MV-4-11 (cell line): ENCODE measurements at places on chromosomes 7 and 10.
A peak's percentile ranks its signal among the peaks of the same experiment; 100 is the strongest.

DNA sequence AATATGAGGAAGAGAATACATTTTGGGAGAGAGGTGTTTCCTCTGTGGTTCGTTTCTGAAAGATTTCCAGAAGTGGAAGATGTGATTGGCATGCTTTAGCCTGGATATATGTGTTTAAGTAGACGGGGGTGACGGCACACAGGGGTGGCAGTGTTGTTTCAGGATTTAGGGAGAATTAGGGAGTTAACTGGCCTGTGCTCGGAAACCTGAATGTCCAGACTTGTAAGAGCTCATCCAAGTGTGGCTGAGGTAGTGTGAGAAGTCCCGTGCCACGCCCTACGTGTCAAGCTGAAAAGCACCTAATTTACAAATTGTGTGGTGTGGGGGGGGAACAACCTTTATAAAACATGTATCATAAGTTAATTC, 1.1 kb downstream of the RALA start:
- no peak for DNase-seq

- DNase-seq: peak; percentile 78
These were observed 1.8 kb downstream of the ZMYND11 start for GRCh38 chr10:137031-137430.

DNA sequence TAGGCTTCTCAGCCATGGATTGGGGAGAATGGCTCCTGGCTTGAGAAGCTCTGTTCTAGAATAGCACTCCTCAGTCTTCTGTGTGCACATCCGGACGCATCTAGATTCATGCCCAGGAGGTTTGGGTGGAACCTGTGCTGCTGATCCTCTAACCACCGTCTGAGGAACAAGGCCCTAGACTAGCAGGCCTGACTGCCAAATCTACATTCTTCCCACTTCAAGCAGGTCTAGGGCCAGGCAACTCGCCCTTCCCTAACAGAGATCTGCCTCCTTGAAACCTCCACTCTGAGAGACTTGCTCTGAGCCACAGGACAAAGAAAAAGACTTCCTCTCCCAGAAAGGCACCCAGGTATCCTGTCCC, 61.6 kb downstream of the KCNMA1 start:
- DNase-seq: no peak

DNA sequence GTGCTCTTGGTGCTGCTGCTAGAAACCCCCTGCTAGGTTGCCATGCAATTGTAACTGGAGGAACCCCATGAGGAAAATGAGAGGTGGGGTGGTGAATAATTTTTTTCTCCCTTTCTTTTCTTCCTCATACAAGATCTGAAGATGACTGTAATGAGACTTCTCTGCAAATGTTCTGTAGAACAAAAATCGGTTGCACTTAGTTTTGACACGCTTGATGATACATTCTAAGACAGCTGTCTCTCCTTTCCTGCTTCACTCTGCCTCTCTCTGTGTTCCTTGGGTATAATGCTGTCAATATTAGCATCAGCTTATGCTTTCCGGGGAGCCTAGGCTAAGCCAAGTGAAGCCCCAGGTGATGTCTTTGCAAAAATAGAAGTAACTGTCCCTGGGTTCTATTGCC, 721.5 kb downstream of the POM121L12 start:
- DNase-seq: no peak

DNA sequence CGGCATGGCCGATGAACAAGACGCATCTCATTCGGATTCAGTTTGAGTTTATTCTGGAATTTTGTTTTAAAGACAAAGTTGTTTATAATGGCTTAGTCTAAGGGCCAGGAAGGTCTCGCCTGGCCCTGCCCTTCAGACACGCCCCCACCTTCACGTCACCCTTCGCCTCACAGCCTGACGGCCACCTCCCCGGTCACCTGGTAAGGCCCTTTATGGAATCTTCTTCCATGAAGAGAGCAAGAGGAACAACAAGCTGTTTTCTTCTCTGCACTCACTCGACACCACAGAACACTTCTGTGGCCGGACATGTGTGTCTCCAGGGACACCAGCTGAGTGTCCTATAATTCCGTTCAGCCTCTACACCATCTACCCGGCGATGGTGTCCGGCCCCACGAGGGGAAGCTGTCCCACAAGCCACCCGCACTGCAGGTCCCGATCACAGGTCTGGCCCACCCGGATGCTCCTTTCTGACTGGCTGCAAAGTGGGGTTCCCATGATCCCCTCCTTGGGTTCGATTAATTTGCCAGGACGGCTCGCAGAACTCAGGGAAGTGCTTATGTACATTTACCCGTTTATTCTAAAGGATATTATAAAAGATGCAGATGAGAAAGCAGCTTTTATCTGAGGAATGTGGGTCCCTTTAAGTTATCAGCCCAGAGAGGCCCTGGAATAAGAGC, 17.4 kb upstream of the KNDC1 start:
- DNase-seq: no peak

- DNase-seq: no peak
These were observed 464.7 kb upstream of the IGFBP3 start for GRCh38 chr7:46385662-46386309.

- no peak for DNase-seq
These were observed 71.6 kb downstream of the ABCA13 start for GRCh38 chr7:48242846-48243245.

GRCh38 chr7:5550831-5551230, 127.2 kb upstream of the TNRC18 start:
- DNase-seq: no peak

- DNase-seq: no peak
These were observed 5.5 kb upstream of the OPN4 start for GRCh38 chr10:86648704-86649427.

- DNase-seq: no peak
These were observed 164.6 kb downstream of the ADARB2 start for GRCh38 chr10:1572519-1573333.

DNA sequence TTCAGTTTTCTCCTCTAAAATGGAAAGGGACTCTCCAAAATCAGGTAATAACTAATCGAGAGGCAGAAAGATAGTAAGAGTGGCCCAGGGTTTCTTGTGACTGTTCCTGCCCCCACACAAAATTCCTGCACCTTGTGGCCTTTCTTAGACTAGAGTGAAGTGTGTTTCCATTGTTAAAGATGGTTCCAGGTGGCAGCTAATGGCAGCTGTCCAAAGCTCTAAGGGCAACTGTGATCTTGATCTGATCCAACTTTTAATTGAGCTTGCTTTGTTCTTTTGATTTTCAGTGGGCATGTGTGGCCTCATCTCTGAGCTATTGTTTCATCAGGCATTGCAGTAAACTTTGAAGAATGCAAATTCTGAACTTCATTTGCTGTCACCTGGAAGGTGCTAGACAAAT, 19.4 kb downstream of the ACSL5 start:
- no peak for DNase-seq
